Right cardiac atrium (tissue), 5 donors: ENCODE measurements at places on chromosomes 5 and 9. TPM values are rescaled to one million over a fixed set of nuclear protein-coding genes. Genes with fewer than 3 reads are reported as not detected.

Gene LHX6
- 1.2 TPM for total RNA-seq

Gene TLR4
- 18.1 TPM for total RNA-seq

DNA sequence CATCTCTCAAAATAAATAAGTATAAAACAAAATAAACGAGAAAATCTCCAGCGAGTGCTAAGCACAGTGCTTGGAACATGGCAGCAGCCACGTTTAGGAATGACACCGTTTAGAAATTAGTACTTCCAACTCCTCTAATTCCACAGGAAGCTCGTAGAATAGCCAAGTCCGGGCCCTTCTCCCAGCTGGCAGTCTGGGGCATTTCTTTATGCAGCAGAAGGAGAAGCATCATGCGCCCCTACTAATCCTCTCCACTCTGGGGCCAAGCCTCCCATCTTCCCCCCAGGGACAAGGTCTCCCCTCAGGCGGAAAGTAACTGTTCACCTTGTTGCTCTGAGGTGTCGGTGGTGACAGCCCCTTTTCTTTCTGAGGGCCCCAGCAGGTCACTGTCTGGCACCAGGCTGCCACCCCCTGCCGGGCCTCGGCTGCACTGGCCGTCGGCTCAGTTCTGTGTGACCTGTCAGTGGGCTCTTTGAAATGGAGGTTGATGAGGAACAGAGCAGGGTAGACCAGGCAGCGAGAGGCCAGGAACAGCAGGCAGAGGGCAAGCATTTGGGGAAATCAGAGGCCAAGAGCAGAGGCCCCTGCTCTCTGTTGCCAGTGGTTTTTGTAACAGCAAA lies 113.5 kb upstream of the WWC1 start:
- no peak for DNase-seq

Gene DUSP1
- 81.3 TPM for total RNA-seq

Gene KIF24
- total RNA-seq = 0.25 TPM

Gene RNF145
- 29.5 TPM for total RNA-seq

DNA sequence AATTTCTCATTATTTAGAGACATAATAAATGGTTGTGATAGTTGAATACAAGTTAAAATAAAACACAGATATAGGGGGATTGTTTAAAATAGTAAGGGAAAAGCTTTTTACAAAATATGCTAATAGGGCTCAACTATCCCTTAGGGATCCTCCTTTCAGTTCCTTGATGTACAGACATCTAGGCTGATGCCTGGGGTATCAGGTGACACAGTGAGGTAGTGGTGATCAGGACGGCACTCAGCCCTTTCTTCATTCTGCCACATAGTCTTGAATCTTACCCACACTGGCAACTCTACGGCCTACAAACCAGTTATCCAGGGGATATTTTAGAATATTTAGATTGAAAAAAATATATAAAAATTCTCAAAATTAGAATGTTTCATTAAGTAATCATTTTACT lies 12.5 kb upstream of the SLC35D2 start:
- no peak for DNase-seq

- peak; percentile 30 for DNase-seq
Observed at GRCh38 chr5:1061916-1062315, 49.9 kb downstream of the SLC12A7 start.

GRCh38 chr5:78109891-78110324 lies 184.6 kb downstream of the AP3B1 start:
- DNase-seq = no peak

GRCh38 chr9:98750364-98751060 lies 41.8 kb upstream of the GABBR2 start:
- DNase-seq = no peak

- DNase-seq = no peak
Observed at GRCh38 chr5:5933651-5934050, 444.7 kb downstream of the MED10 start.

Gene FBLL1
- not detected for total RNA-seq

Gene UBLCP1
- 19.9 TPM for total RNA-seq

Gene SLC28A3
- total RNA-seq = 0.19 TPM

DNA sequence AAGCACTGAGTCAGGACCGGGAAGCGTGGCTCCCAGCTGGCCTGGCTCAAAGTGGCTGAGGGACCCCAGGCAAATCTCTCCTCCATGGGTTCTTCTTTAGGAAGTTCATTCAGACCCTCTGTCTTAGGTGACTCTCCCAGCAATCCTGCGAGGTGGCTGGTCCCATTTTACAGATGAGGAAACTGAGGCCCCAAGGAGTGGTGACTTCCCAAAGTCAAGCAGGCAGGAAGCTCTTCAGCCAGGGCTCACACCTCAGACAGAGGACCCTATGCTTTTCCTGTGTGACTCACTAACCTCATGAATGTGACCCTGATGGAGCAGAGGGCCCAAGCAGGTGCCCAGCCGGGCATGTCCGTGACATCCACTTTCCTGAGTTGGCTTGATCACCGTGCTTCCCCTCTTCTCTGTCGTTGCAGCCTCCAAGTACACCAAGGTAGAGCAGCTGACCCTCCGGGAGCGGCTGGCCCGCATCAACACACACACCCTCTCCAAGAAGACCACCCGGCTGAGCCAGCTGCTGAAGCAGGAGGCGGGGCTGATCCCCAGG lies 36.5 kb downstream of the ARHGEF37 start:
- no peak for DNase-seq

- peak; percentile 95 for DNase-seq
Observed at GRCh38 chr9:71769175-71770161, 1.2 kb upstream of the CEMIP2 start.

- DNase-seq = no peak
Observed at GRCh38 chr5:127586066-127586770, 62.7 kb upstream of the CTXN3 start.

DNA sequence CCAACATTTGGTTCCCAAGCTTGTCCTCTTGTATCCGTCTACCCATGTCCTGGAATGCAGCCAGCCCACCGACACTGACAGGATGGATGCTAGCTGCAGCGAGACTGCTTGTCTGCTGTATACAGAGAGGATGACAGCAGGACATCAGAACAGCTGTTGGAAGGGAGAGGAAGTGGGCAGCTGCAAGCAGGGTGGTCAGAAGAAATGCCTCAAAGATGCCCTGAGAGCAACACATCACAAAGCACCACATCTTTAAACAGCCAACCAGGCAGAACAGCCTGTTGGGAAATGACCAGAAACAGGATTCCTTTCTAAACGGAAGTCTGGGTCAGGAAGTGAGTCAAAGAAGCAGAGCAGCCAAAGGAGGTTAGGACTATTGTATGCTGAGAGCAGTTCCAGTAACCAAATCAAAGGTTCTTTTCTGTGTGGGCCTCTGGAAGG lies 219.1 kb downstream of the NDUFS4 start:
- peak; percentile 76 for DNase-seq

DNA sequence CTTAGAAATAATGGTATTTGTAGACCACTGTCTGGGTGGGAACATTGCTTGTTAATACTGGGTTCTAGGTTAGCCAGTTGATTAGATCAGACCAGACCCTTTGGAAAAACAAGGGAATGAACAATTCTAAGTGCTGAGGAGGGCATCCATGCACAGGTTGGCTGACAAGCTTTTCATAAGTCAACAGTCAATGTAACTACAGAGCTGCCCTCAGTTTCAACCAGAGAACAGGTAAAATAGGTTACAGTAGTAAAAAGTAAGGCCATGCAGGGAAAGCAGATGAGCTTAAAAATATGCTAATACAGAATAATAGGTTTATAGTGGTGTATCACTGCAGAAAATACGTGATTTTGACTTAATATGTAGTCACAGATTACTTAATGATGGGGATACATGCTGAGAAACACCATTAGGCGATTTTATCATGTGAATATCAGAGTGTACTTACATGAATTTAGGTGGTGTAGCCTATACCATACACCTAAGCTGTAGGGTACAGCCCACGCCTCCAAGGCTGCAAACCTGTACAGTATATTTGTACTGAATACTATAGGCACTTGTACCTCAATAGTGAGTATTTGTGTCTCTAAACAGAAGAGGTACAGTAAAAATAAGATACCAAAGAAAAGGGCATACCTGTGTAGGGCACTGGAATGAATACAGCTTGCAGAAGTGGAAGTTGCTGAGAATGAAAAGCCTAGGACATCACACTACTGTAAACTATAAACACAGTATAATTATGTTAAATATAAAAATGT lies 6.1 kb upstream of the FGF18 start:
- no peak for DNase-seq

Gene LCN15
- total RNA-seq = 0.48 TPM

- no peak for DNase-seq
Observed at GRCh38 chr9:68683433-68683832, 21.6 kb upstream of the PIP5K1B start.

- DNase-seq = no peak
Observed at GRCh38 chr9:34653151-34654072, 1.4 kb downstream of the IL11RA start.

Gene HSD17B3
- total RNA-seq = 1.1 TPM

GRCh38 chr9:70451765-70452164 lies 37.3 kb upstream of the KLF9 start:
- no peak for DNase-seq

DNA sequence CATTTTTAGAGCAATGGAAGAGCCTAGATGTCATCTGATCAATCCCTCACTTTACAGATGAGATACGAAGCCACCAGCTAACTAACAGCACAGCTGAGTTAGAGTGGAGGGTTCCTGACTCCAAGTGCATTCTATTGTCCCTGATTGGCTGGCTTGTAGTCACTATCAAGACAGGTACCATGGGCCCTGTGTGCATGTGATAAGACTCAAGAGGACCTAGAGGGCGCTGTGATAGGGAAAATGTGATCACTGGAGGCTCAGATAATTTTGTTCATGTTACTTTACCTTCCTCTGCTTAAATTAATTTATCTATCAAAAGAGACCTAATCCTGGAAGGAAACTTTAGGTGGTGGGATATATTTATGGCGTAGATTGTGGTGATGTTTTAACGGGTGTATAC lies 19.5 kb upstream of the SNAPC3 start:
- DNase-seq = no peak

- DNase-seq = peak; percentile 88
Observed at GRCh38 chr5:76402886-76403765, at the start of gene IQGAP2. Gene IQGAP2 (plus strand): TSS chr5:76403285. CDS start chr5:76403546, 261 bp downstream.

GRCh38 chr9:131284856-131285255 lies 4.7 kb upstream of the PLPP7 start:
- DNase-seq = no peak

DNA sequence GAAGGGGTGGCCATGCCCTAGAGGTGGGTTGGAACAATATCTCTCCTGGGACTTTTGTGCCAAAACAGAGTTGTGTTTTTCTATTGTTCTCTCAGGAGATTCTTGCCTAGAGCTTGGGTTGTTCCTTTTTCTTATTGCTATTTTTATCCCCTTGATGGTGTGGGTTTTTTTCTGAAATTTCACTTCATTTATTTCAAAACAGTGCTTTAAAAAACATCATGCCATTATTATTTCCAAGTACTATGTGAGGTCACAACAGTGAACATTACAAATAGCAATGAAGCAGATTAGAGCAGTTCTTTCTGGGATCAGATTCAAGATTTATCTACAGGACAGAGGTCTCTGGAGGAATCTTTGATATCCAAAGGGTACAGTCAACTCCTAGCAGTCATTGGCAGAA lies 76.6 kb downstream of the ACTBL2 start:
- DNase-seq = no peak

DNA sequence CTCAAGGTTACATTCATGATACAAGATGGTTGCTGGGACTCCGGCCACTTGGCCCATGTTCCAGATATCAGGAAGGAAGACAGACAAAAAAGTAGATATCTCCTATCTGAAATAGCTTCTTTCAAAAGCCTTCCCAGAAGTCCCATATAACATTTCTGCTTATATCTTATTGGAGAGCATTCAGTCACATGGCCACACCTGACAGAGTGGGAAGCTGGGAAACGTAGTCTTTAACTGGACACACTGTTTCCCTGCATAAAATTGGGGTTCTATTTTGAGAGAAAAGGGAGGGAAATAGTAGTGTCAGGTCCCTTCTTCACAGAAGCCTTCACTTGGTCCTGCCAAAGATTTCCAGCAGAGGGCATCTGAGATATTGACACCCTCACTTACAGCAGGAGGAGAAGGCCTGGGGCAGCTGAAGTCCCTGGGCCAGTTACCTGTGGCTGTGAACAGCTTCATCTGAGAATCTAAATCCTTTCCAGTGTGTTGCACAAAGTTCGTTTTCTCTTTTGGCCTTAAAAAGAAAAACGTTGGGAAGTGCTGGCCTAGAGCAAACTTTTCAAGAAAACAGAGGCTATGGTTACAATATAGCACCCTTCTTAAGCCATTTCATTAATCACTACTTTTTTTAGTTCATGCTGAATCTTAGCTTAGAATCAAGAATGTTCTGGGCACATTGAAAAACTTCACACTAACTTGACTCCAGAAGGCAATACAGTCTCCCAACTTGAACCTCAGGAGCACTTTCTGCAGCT lies 33.5 kb downstream of the SPEF2 start:
- no peak for DNase-seq
